ENCODE measurements at places on chromosomes 11 and 22.

DNA sequence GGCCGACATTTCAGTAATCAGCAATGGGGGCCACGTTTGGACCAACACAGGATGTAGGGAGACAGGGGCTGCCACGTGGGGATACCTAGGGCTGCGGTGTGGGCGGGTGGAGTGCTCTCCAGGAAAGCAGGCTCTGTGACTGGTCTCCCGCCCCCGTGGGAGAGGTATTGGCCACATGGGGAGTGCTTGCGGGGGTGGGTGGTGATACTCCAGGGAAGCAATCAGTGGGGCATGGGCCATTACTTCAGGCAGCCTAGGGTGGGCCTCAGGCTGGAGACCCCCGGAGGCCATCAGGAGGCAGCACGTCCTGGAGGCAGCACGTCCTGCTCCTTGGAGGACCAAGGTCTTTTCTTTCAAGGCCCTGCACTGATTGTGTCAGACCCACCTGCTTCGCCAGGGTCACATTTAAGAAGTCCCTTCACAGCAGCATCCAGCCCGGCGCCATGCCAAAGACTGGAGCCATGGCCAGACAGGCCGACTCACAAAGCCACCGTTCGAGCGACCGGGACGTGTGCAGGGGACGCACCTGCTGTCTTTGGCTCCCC is 3.0 kb upstream of the MUC2 start:
- no peak for DNase-seq

DNA sequence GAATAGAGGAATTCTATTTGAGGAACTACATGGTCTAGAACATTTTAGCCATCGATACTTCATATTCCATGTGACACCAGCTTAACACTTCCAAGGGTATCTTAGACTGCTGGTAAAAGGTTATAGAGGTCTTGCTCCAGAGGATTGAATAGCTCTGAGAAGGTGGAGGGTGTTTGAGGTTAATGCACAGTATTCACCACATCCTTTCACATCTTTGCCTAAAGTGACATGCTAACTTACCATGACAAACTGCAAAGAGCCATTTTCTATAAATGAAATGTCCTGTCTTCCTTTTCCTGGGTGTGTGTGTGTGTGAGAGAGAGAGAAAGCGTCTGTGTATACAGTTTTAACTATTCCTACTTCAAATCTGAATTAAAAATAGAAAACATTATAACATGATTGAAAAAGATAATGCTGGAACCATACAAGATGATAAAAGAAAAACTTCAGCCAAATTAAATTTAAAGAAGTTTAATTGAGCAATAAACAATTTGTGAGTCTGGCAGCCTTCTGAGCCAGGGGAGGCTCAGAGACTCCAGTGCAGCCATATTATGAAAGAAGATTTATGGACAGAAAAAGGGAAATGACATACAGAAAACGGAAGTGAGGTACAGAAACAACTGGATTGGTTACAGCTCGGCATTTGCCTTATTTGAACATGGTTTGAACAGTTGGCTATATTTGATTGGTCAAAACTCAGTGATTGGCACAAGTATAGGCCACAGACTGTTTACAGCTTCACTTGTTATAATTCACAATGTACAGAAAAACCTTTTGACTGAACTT is 320.9 kb upstream of the CCDC179 start:
- DNase-seq, result no peak

DNA sequence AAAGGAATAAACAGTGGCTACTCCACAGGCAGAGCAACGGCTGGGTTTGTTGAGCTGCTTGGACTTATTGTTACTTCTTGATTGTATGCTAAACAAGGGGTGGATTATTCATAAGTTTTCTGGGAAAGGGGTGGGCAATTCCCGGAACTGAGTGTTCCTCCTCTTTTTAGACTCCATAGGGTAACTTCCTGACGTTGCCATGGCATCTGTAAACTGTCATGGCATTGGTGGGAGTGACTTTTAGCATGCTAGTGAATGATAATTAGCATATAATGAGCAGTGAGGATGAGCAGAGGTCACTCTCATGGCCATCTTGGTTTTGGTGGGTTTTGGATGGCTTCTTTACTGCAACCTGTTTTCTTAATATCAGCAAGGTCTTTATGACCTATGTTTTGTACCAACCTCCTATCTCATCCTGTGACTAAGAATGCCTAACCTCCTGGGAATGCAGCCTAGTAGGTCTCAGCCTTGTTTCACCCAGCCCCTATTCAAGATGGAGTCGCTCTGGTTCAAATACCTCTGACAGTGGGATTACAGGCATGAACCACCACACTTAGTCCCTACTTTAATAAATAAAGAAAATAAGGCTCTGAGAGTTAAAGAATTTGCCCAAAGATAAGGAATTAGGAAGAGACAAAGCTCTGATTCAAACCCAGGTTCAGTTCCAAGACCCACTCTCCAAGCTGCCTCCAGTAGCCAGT is 65.6 kb upstream of the CLMP start:
- DNase-seq, result no peak

DNA sequence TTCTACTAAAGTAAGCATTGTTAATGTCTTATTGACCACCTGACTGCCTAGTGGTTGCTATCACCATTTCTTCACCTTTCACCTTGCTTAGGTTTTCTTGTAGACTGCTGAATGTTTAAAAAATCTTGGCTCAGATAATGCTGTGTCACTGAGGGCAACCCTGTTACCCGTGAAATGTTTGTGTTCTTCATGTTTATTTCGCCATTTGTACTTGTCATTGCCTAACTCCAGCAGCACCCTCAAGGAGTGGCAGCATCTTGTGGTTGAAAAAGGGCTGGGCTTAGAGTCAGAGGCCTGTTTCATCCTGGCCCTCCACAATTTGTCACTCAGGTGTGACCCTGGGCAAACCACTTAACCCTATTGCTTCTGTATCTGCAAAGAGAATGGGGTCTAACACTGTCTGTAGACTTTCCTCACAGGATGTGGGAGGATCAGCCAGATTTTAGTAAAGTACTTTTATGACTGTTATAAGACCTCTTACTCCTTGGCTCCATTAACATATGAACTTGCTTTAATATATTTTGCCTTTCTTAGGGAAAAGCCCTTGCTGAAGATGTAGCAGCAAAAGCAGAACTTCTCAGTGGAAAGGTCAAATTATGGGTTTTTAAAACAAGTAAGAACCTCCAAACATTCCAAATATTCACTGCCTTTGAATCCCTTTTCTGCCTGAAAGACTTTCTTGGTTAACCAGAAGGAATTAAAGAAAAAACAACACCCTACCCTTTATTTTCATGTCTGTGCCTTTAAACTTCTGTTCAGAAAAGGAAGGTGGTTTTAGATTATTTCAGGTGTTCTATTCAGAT is 154.5 kb upstream of the C11orf87 start:
- no peak for DNase-seq

GRCh38 chr11:38818720-38819119 is 2220.7 kb upstream of the RAG2 start:
- DNase-seq, result no peak

- no peak for DNase-seq
Measured at GRCh38 chr11:10641912-10642697, 51.5 kb downstream of the IRAG1 start.
